ENCODE measurements at places on chromosomes 2 and 18. TPM values are rescaled to one million over a fixed set of nuclear protein-coding genes. Genes with fewer than 3 reads are reported as not detected.

DPP4 gene
- 39.5 TPM for polyA plus RNA-seq

IL18R1 gene
- 3.2 TPM for polyA plus RNA-seq

PMAIP1 gene
- polyA plus RNA-seq, result 3.5 TPM

HNMT gene
- 62.3 TPM for polyA plus RNA-seq

STPG4 gene
- polyA plus RNA-seq, result 0.11 TPM

FARSB gene
- polyA plus RNA-seq, result 32.7 TPM

DNA sequence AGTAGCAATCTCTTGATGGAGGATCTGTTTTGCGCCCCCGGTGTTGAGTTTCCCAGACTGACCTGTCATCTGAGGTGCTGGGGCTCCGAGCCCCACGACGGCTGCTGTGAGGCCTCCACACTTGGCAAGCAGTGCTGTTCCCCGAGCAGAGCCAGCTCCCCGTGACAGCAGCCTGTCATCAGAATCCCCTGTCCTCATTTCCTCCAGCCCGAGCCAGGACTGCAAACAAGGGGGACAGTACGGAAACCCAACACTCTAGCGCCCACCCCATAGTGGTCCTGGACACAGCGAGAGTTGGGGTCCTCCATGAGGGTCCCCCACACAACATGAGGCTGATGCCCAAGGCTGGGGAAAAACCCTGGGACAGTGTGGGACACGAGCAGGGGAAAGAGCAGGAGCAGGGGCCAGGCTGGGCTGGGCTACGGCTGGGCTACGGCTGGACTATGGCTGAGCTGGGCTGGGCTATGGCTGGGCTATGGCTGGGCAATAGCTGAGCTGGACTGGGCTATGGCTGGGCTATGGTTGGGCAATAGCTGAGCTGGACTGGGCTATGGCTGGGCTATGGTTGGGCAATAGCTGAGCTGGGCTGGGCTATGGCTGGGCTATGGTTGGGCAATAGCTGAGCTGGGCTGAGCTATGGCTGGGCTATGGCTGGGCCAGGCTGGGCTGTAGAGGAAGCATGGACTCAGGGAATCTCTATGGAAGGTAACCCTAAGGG lies 1.5 kb upstream of the KLHL30 start:
- DNase-seq, result no peak

- no peak for DNase-seq
Measured at GRCh38 chr2:21467910-21468309, 344.1 kb downstream of the TDRD15 start.

GRCh38 chr2:2635025-2635528 lies 304.0 kb upstream of the MYT1L start:
- DNase-seq, result no peak

GRCh38 chr2:146414456-146414855 lies 1430.4 kb upstream of the ACVR2A start:
- DNase-seq, result no peak

DNA sequence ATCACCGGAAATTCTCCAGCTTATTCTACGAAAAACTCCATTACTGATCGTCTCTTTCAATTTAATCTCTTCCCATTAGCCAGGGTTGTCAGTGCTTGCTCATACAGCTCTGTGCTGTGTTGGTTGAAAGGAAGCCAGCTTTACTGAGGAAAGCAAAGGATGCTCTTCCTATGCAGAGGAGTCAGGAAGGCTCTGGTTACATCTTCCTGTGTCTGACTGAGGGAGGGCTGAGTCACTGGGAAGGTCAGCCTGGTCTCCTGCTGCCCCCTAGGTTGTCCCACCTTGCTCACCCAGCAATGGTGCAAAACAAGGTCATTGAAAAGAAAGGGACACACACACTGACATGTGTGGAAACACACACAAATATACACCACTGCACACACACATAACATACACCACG lies 975.6 kb downstream of the DCDC2C start:
- no peak for DNase-seq

DNA sequence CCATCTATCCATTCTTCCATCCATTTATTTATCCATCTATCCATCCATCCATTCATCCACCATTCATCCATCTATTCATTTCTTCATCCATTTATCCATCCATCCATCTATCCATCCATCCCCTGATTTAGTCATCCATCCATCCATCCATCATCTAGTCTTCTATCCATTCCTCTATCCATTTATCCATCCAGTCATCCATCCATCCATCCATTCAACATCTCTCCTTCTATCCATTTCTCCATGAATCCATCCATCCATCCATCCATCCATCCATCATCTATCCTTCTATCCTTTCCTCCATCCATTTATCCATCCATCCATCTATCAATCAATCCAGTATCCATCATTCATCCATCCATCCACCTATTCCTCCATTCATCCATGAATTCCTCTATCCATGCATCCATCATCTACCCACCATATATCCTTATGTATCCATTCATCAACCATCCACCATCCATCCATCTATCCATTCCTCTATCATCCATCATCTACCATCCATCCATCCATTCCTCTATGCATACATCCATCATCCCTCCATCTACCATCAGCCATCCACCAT lies 185.0 kb downstream of the CELF4 start:
- no peak for DNase-seq

- no peak for DNase-seq
Measured at GRCh38 chr18:8008033-8008432, 440.9 kb downstream of the PTPRM start.

GRCh38 chr2:119205001-119205706 lies 18.5 kb upstream of the STEAP3 start:
- no peak for DNase-seq

DNA sequence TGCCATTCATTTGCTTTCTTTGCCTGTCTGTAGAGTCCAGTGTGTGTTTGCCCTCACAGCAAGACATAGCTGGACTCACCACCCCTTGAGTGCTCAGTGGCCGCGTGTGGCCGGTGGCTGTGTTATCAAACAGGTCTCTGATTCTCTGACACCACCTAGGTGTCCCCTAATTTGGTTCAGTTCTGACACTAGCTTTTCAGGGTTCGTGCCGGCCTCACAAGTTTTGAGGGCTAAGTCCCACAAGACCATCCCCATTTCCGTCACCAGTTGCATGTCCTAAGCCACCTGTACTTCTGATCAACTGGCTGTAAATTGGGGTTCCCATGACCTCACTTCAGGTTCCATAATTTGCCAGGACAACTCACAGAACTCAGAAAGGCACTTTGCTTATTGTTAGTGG lies 23.5 kb downstream of the NCK2 start:
- DNase-seq, result no peak

DNA sequence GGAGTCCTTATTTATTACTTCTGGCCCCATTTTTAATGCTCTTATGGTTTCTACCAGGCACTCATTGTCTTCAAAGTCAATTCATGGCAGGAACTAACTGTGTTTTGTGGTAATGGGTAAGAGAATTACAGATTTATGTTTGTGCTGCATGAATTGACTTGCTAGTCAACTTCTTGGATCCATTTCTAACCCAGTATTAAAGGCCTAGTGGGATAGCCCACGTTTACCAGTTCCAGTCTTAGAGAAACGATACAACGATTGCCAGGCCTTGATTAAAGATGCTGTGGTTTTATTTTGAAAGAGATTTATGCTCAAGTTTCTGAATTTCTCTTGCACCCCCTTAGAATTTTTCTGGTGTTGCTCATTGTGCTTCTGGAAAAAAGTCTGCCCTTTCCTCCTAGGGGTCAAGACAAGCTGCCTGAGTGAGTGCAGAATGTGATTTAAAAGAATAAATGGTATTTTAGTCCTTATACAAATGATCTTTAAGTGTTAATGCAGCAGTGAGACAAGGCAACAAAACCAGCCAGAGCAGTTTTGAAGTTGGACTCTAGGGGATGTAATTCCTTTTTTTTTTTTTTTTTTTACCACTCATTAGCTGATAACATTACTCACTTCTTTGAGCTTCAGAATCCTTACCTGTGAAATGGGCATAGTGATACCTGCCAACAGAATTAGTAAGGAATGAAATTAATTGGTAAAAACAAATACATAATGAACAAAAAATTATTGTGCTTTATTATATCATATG lies 101.5 kb downstream of the ARHGAP15 start:
- no peak for DNase-seq

- DNase-seq, result no peak
Measured at GRCh38 chr2:85237849-85238565, 89.8 kb downstream of the TGOLN2 start.

DNA sequence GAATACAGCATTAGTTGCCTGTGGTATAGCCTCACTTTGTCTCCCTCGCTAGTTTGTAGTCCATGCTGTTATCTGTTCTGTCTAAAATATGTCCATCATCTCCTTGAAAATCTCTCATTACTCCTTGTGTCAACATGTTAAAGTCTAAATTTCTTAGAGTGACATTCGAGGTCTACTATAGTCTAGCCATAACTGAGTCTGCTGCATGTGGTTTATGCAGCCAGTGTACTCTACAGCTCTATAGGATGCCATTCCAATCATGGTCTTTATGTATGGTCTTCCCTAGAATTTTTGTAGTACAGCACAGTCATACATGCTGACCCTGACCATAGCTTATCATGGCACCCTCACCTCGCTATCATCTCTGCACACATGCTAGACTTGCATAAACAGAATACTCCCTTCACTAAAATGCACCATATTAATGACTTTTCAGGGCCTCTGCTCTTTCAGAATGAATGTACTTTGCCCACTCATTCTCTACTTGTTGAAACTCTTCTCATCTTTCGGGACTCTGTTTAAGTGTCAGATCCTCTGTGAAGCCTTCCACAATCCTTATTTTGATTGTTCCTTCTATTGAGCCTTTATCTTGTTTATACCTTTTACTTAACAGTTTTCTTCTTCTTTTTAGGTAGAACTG lies 12.8 kb downstream of the TANK start:
- no peak for DNase-seq

DNA sequence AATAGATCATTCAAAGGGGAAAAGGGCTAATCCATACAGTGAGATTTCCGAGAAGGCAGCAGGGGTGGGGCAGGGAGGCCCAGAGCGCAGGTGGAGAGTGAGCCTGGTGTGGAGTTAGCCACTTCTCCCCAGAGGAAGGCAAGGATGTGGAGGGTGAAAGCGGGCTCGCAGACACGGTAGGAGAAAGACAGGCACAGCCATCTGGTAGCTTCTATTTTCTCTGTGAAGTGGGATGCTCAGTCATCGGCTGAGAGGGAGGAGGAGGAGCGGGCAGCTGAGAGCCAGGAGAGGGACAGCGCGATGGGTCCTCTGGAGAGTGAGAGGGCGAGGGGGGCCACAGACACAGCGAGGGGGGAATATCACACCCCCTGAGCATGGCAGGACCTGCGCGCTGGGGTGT lies 153.3 kb upstream of the NDUFV2 start:
- DNase-seq, result no peak

- DNase-seq, result no peak
Measured at GRCh38 chr2:236959036-236959435, 126.7 kb upstream of the COPS8 start.

GRCh38 chr2:207543272-207543671 lies 13.5 kb downstream of the CREB1 start:
- no peak for DNase-seq

GRCh38 chr2:207539470-207539869 lies 9.7 kb downstream of the CREB1 start:
- no peak for DNase-seq

DNA sequence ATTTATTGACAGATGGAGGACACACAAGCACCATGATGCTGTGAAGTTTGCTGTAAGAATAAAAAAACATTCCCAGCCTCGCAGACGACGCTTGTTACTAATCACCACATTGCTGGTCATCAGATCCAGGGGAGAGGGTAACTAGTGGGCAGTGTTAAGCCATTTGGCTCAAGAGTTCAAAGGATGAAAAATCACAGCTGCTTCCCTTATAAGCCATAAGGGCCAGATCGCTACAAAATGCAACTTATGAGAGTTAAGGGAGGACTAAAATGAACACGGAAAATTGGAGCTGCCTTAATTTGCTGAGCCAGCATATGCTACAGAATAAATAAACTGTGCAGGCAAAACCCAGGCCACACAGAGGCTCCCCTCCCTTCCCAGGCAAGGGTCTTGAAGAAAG lies 522.6 kb downstream of the TDRD15 start:
- DNase-seq, result peak; percentile 11

DNA sequence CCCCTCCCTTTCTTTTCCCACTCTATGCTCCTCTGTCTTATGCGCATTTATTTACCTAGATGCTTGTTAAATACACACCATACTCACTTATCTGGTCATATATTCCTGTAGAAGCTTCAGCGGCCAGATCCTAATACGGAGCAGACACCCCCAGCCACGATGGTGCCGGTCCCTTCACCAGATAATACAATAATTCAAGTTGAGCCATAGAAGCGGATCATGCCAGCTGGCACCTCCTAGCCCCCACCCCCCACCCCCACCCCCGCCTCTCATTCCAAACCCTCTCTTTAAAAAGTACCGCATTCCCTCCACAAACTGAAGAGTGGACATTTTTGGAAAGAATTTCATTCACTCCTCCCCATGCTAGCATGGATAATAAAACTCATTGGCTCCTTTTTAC lies 95.2 kb downstream of the BIN1 start:
- no peak for DNase-seq

DNA sequence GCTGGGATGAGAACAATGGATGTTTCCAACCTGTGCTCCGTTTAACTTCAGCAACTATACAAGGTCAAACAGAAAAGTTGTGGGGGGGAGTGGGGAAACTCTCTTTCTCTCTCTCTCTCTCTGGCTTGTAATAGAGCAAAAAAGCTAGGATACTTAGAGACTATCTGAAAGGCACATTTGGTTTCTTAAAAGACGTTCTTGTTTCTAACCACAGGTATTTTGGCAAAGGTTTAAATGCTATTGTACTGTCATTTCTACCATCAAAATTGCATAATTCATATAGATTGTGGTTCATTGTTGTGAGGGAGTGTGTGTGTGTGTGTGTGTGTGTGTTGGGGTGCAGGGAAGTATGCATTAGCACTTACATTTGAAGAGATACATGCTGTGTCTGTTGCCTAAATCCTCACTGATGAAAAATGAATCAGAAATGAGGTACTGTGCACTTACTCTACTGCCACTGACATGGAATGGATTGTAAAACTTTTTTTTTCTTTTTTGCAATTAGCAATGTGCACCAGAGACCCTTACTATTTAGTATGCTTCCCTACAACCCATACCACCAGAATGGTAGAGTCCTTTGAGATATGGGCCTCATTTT lies 841.0 kb upstream of the PIK3C3 start:
- no peak for DNase-seq

- DNase-seq, result no peak
Measured at GRCh38 chr18:36392164-36392978, 94.9 kb downstream of the FHOD3 start.

GRCh38 chr18:13361431-13361830 lies 142.9 kb downstream of the LDLRAD4 start:
- DNase-seq, result no peak

- DNase-seq, result no peak
Measured at GRCh38 chr2:169069341-169069740, at the start of gene DHRS9. TSS of gene DHRS9 (plus strand) at chr2:169069563. CDS start at chr2:169081582, 12,019 bp downstream.

DNA sequence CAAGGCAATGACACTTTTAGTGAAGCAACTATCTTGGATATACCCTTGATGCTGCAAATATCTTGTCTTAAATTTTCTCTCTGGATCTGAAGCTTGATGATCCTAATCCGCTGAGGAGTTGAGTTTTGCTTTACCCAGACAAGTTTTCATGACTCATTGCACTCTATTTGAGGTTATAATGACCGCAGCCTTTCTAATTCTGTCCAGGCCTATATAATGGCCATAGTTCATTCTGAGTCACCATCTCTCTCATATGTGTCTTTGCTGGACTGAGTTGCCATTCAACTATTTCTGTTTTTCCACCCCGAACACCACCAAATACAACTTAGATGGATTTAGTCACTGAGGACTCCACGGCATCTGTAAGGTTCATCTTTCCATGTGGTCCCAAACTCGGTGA lies 802.1 kb upstream of the FAM98A start:
- DNase-seq, result no peak

All from left renal pelvis (tissue), 4 donors.